CD4-positive, alpha-beta T cell treated with Interleukin-2 at 100 ng/mL for 4 hours (primary cell): ENCODE measurements at places on chromosomes 4 and X.

DNA sequence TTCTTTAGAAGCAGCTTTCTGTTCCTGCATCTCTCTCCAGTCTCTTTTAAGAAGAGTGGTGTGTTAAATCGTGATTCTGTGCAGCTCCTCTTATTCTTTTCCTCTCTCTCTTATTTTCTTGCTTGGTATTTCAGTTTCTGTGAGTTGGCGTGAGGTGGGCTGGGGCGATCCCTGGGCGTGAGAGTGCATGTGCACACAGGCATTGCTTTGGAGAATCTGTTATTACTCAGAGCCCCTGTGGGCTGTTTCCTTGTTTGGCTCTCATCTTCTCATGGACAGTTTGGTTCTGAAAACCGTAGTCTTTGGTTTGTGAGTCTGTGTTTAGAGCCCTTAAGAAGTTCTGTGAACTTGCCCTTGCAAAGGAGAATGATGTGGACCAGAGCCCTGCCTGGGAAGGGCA, 97.2 kb upstream of the CLNK start:
- DNase-seq, result no peak

DNA sequence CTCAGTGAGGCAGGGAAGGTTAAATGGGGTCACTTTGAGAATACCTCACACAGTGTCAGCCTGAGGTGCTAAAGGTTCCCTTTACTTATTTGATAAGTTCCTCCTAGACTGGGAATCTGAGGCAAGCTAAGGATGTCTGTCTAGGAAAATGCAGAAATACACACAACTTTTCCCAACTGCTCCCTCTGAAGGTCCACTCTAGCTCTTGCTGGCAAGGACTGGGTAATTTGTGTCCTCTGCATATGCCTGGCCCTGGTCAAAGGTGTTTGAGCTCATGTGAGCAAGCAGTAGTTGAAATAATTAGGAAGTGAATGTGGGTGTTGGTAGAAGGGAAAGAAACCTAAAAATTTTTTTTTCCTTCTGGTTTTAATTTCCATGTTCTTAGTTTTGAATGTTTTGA, 21.3 kb downstream of the TXLNG start:
- no peak for DNase-seq

- no peak for DNase-seq
Measured at GRCh38 chr4:185817403-185817818, 5.4 kb upstream of the SORBS2 start.

- no peak for DNase-seq
Measured at GRCh38 chr4:1666391-1666790, 17.7 kb downstream of the FAM53A start.
